ENCODE measurements at places on chromosomes 2 and 18. TPM values are rescaled to one million over a fixed set of nuclear protein-coding genes. Genes with fewer than 3 reads are reported as not detected.

The LIPT1 gene
- 18.7 TPM for total RNA-seq

DNA sequence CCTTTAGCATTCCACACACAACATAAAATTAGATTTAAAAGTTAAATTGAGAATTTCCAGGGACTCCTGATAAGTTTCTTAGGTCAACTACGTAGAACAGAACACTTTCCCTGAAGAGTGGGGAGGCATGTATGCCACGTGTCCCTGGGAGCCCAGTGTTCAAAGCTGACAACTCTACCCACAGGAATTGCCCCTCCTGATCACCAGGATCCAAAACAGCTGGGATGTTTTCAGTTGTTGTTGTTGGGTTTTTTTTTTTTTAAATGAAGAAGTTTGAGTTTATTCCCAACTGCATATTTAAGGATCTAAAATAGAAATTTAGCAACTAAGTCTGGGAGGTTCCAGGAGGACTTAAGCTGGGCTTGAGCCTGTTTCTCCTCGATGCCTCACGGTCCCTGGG, 100.5 kb downstream of the TPGS2 start:
- no peaks in the 10 kb centered on the region for H3K36me3 ChIP-seq
- no peaks in the 10 kb centered on the region for H3K4me1 ChIP-seq
- no peak overlapping the region for H3K27ac ChIP-seq
- H3K27me3 ChIP-seq, result no peaks in the 10 kb centered on the region
- no peak for DNase-seq

GRCh38 chr18:64090876-64091275, 58.0 kb downstream of the LINC00305 start:
- DNase-seq, result no peak
- H3K36me3 ChIP-seq, result no peaks in the 10 kb centered on the region
- no peak overlapping the region for H3K27ac ChIP-seq
- no peaks in the 10 kb centered on the region for H3K27me3 ChIP-seq

DNA sequence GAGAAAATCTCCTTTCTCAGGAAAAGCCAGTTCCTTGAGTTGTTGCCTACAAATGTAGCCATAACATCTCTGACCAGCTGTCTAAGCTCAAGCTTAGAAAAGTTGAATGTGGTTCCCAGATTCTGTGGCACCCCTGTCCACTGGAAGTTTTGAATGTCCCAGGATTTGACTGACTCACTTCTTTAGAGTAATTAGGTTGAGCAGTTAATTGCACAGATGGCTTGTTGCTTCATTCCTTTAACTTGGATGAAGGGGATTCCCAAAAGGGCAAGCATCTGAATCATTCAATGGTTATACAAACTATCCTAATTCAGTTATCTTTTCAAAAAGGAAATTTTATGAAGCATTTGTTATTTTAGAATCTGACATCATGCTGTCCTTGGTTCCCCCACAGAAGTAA, 374.7 kb downstream of the LNPK start:
- DNase-seq, result no peak
- H3K27ac ChIP-seq, result no peak overlapping the region
- H3K4me1 ChIP-seq, result no peaks in the 10 kb centered on the region
- no peak overlapping the region for H3K4me3 ChIP-seq
- H3K27me3 ChIP-seq, result peaks cover 6% of the 10 kb centered on the region
- H3K36me3 ChIP-seq, result no peaks in the 10 kb centered on the region

GRCh38 chr2:30074023-30074422, 72.8 kb upstream of the YPEL5 start:
- no peak for DNase-seq
- H3K27ac ChIP-seq, result no peak overlapping the region
- H3K36me3 ChIP-seq, result no peaks in the 10 kb centered on the region

DNA sequence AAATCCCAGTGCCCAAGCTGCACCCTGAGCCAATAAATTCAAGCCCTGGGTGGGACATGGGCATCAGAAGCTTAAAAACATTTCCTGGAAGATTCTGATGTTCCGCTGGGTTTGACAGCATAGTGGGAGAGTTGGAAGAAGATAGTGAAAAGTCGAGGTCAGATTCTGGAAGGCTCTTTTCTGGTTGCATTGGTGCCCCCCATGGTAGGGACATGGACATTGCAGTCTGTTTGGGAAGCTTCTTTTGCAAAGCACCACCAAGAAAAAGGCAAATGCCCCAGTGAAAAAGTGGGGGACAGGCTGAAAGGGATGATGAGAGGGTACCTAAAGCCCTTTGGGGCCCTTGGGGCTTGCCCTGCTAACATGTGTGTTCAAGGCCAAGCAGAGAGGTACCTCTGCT, 21.0 kb downstream of the MERTK start:
- no peak overlapping the region for H3K4me3 ChIP-seq
- H3K4me1 ChIP-seq, result peaks cover 18% of the 10 kb centered on the region
- no peaks in the 10 kb centered on the region for H3K36me3 ChIP-seq

DNA sequence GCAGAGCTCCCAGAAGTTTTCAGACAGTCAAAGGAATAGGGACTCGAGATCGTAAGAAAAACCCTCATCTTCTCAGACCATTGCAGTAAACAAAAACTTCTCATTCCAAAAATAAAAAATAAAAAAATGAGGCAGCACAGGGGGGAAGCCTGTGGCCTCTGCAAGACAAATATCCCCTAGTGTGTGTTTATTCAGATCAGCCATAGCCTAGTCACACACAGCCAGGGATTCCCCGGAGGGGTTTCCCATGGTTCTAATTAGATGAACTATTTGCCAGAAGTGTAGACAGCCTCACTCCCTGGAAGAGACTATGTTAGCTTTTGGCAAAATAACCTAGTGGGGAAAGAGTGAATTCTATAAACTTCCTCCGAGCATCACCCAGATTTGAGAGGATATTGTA, 122.9 kb upstream of the KLF7 start:
- H3K27me3 ChIP-seq, result no peaks in the 10 kb centered on the region
- H3K27ac ChIP-seq, result no peak overlapping the region
- peaks cover 12% of the 10 kb centered on the region for H3K4me1 ChIP-seq
- DNase-seq, result no peak

DNA sequence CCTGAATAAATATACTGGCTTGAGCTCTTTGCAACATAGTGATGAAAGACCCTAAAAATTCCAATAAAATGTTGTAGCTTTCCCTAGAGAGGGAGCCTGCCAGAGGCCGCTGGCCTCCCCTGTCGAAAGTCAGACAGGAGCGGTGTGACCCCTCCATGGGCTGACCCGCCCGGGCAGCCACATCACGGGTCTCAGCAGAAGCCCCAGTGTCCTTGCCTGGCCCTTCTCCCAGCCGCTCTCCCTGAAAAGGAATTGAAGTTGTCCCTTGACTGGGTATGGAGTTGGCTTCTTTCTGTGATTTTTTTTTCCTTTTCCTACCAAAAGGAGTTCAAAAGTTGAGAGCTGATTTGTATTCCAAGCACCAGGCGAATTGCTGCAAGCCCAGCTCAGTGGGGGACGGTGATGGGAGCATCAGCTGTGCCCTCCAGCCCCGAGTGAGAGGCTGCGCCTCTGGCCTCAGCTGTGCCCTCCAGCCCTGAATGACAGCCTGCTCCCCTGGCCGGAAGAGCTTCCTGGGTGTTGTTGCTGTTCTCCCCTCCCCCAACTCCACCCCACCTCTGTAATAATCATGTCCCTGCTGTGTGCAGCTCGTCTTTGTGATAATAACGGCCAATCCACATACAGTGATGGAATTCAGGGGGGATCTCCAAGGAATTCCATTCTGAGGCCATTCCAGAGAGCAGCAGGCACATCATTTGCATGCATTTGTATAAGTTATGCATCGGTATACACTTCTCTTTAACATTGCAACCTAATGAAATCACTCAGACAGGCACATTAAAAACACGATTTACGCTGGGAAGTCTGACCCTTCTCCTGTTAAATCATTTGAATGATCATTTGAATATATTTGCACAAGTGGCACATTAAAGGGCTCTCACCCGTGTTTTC, 501.0 kb downstream of the EIPR1 start:
- DNase-seq, result no peak
- no peaks in the 10 kb centered on the region for H3K36me3 ChIP-seq
- H3K4me3 ChIP-seq, result no peak overlapping the region
- no peak overlapping the region for H3K27ac ChIP-seq

DNA sequence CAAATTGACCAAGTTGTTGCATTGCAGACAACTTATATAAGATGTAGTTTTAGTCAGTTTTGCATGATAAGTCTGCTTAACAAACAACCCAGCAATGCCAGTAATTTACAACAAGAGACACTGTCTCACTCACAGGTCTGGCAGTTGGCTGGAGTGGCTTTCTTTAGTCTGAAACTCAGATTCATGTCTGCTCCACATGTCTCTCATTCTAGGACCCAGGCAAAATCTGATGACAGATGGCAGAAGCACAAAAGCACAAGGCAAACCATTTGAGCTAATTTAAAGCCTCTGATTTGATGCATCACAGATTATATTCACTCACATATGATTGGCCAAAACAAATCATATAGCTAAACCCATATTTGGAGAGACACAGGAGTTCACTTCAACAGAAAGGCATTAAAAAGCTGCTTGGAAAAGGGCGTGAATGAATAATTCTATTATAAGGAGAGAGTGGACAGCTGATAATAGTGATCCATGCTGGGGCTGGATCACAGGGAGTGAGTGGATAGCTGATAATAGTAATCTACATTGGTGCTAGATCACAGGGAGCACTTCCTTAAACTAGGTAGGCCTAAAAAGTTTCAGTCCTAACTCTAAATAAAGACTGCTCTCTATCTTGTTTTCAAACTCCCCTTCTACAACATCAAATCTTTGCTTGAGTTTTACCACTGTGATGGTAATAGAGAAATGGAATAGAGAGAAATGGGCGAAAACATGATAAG, 593.2 kb upstream of the ZNF804A start:
- no peak overlapping the region for H3K4me3 ChIP-seq
- H3K4me1 ChIP-seq, result no peaks in the 10 kb centered on the region
- no peak overlapping the region for H3K27ac ChIP-seq

DNA sequence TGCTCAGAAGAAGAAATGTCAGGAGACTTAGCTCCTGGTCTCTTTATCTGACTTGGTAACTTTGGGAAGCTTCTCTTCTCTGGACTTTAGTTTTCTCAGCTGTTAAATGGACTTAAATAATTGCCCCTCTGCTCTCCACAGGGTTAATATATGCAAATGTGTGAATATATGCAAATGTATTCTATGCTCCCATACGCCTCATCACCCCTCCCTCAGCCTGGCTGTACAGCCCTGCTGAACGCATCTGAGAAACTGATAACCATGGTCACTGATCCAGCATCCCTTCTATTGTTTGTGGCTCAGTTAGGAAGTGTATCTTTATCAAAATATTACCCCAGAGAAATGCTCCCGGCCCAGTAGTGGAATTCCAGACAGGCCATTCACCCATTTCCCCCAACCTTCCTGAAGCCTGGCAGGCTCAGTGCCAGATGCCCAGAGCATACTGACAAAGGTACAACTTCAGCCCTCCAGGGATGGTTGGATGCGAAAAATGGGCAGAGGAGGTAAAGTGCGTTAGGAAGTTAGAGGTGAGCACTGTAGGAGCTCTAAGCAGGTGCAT, 103.4 kb downstream of the DYSF start:
- H3K27me3 ChIP-seq, result no peaks in the 10 kb centered on the region
- DNase-seq, result no peak
- peaks cover 11% of the 10 kb centered on the region for H3K36me3 ChIP-seq
- H3K27ac ChIP-seq, result no peak overlapping the region

DNA sequence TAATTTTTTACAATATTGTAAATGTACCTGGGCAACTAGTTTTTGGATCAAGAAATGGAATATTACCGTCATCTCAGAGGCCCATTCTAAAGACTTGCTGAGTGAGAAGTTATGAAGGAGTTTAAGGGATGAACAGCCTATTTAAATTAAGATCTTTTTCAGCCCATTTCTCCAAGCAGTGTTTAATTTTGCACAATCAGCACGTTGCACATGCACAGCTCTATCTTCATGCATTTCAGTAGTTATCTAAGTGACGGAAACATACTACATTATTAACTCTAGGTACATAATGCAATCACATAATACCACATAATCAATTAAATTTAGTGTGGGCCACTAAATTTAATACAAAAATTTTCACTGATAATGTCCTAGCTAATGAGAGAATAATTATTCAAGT, 582.1 kb upstream of the DSEL start:
- no peaks in the 10 kb centered on the region for H3K36me3 ChIP-seq
- no peaks in the 10 kb centered on the region for H3K4me1 ChIP-seq
- no peak for DNase-seq
- no peaks in the 10 kb centered on the region for H3K27me3 ChIP-seq

DNA sequence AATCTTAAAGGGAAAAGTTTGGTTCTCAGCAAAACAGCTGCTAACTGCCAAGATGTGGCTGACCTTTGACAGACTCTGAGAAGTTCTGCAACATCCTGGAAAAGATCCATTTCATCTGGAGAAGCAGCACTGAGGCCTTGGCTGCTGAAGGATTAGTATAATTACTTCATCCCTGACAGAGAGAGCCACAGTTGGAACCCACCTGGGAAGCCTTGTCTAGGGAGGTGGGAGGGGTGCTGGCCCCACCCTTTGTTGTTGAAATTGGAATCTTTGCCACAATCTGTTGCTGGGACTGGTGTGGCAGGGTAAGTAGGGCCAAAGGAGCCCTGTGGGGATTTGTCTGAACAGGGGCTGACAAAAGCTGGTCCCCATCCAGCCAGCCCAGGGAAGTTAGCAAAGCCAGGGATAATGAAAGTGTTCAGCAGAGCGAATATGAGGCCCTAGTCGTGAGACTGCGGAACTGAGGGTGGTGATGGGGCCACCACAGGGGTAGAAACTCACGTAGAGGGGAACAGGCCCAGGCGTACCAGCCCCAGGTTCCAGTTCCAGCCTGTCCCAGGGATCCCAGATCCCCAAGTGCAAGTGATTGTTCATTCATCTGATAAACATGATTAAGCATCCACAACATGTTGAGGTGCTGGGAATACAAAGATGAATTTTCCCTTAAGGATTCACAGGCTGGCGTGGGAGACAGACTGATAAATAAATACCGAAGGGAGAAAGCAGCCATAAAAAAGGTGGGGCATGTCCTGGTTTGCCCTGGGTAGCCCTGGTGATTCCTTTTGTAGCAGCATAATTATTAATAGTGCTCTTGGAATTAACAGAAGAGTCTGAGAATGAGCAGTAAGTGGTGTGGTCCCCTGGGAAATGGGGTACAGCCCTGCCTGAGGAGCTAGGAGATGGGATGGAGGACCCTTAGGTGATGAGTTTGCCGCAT, 60.0 kb downstream of the MYO1B start:
- H3K4me3 ChIP-seq, result no peak overlapping the region
- H3K4me1 ChIP-seq, result peaks cover 16% of the 10 kb centered on the region
- H3K36me3 ChIP-seq, result no peaks in the 10 kb centered on the region

- H3K4me3 ChIP-seq, result no peak overlapping the region
- no peak for DNase-seq
- H3K4me1 ChIP-seq, result no peaks in the 10 kb centered on the region
- no peaks in the 10 kb centered on the region for H3K27me3 ChIP-seq
Measured at GRCh38 chr18:38358805-38359657, 793.4 kb upstream of the CELF4 start.

DNA sequence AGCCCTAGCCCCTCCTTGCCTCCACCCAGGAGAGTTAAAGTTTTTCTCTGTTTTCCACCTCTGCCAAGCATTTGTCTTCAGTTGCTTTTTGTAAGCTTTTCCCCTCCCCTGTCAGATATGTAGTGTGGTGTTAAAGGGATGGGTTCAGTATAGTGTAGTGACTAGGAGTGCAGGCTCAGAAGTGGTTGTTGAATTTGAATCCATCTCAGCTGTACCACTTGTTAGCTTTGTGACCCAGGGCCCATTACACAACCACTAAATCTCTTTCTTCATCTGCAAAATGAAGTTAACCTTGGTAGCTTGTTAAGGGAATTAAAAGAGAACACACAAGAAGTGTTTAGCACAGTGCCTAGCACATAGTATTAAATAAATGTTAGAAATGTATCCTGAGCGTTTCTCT, 56.9 kb downstream of the MAP3K20 start:
- H3K27ac ChIP-seq, result no peak overlapping the region
- no peak overlapping the region for H3K4me3 ChIP-seq
- no peak for DNase-seq
- H3K4me1 ChIP-seq, result peaks cover 55% of the 10 kb centered on the region
- no peaks in the 10 kb centered on the region for H3K36me3 ChIP-seq
- no peaks in the 10 kb centered on the region for H3K27me3 ChIP-seq
